Activated CD4-positive, alpha-beta T cell treated with anti-CD3 and anti-CD28 coated beads, Interleukin-2, amount 50 U/mL, for 4 hours (primary cell): ENCODE measurements at places on chromosomes 5 and 9.

DNA sequence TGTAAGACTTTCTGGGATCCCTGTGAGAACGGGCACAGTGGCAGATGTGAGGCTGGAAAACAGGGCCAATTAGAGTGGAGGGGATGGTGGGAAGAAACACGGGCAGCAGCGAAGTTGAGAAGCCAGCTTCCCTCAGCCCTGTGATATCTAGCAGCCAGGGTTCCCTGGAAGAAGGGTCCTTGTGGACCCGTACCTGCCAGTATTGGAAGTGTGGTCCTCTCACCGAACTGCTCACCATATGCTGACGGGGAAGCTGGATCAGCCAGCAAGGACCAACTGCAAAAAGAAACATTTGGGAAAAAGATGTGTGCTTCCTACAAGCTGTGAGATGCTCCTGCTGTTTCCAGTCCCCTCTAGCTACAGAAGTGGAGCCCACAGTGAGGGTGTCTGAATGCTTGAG is 13.6 kb downstream of the CKMT2 start:
- DNase-seq: no peak

DNA sequence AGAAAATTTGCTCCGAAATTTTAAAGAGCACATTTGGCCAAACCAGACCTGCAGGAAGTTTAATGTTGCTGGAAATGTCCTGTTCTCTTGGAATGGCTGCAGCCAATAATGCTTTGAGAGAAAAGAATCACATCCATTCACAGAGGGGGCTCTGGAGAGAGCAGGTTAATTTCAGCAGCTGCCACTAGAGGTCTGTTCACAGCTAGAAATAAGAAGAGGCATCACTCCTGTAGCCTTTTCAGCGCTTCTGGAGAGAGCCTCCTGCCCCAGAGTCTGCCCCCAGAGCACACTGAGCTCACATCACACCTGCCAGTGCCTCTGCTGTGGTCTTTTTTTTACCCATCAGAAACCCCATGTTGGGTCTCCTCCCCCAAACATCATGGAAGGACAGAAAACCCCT is 124.8 kb upstream of the RAD23B start:
- DNase-seq: no peak

GRCh38 chr5:58156973-58157701 is 302.7 kb downstream of the PLK2 start:
- no peak for DNase-seq

GRCh38 chr5:143986516-143987212 is 174.7 kb downstream of the HMHB1 start:
- DNase-seq: no peak

DNA sequence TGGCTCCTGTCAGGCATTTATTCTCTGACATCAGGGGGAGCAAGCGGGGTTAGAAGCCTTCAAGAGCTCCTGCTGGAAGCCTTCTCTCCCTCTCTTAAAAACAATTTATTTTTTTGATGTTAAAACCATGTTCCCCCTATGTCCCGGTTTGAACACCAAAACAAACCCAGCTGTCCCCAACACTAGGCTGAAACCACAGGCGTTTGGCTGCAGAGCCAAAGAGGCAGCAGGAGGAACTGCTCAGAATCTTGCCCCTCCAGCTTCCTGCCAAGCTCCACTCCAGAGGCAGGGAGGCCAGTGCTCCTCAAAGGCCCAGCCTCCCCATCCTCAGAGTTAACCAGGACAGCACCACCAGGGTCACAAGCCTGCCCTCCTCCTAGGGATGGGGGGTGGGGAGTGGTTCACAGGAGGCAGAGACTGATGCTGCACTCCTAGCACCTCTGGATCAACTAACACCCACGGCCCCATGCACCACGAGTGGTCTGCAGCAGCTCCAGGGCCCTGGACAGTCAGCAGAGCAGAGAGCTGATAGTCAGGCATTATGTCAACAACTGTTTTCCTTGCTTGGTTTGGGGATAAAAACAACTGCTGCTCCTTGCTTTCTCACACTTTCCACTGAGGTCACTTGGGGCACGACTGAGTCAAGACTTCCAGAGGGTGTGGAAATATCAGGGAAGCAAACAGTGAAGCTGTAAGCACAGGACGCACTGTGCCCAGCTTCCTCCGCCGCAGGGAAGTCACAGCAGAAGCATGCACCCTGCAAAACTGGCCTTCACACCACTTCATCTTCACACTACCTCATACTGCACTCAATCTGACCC is 96.5 kb upstream of the ADRA1B start:
- no peak for DNase-seq

- DNase-seq: no peak
Measured at GRCh38 chr9:69204849-69205248, 30.8 kb downstream of the TJP2 start.

DNA sequence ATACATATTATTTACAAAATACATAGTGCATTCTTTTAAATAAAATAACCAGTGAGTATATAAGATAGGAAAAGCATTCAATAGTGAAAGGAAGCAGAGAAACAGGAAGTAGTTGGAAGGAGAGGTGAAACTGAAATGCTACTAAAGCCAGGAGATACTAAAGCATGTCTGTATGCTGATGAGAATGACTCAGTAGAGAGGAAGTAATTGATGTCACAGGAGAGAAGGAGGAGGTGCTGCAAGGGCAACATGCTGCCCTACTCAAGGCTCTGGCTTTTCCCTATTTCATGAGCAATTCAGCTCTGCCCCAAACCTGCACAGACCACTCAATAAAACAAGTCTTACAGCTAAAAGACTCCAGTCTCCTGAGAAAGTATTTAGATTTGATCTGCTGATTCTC is 108.5 kb upstream of the TXNDC8 start:
- DNase-seq: no peak

DNA sequence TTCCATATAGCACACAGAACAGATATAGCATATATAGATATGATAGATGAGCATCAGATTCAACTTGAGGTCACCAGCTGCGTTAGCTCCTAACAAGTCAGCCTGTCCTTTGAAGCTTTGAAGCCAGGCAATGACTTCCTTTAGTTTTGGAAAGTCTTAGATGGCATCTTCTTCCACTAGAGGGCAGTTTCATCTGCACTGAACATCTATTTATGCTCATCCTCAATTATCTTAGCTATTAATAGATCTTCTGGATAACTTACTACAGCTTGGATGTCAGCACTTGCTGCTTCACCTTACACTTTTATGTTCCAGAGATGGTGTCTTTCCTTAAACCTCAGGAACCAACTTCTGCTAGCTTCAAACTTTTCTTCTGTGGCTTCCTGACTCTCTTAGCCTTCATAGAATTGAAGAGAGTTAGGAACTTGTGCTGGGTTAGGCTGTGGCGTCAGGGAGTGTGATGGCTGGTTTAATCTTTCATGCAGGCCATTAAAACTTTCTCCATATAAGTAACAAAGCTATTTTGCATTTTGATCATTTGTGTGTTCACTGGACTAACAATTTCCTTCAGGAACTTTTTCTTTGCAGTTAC is 1401.4 kb downstream of the EFNA5 start:
- DNase-seq: no peak

DNA sequence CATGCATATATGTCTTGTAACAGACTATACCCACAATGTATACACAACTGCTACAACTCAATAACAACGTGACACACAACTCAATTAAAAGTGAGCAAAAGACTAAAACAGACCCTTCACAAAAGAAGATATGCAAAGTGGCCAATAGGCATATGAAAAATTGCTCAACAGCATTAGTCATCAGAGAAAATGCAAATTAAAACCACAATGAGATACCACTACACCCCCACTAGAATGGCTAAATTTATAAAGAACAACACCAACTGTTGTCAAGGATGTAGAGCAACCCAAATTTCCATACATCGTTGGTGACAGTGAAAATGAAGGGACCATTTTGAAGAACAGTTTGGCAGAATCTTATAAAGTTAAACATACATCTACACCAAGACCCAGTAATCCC is 38.9 kb downstream of the GABRB2 start:
- DNase-seq: no peak

- DNase-seq: no peak
Measured at GRCh38 chr5:67971223-67971830, 244.2 kb upstream of the PIK3R1 start.

DNA sequence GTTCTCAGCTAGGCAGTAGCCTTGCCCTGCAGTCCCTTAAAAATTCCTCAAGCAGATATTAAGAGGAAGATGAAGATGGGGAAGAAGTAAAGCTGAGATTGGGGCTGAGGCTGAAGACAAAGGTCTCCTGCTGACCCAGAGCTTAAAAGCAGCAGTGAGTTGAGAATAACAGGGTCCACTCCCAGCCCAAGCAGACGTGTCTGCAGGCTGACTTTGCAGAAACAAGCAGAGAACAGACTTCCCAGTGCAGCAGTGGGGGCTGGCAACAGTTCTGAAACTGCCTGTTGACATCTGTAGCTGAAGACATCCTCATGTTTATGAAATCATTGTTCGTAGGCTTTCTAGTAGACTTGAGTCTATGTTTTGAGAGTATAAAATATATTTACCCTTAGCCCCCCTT is 1.1 kb downstream of the CTXN3 start:
- DNase-seq: no peak

- DNase-seq: no peak
Measured at GRCh38 chr9:137009938-137010732, 13.8 kb upstream of the CLIC3 start.

DNA sequence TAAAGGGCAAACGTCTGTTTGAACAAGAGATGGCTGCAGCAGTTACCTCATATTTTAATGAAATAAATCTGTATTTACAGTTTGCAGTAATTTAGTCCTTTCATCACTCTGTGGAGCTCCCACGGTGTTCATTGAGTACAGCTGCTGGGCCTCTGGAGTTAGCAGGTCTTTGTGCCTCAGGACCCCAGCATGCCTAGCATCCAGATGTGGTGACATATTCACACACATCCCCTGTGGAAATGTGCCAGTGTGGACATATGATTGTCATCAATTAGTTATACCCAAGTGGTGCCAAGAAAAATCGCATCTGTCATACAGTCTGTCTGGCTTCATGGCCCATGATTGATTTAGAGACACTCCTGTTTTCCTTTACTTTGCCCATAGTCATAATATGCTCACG is 77.3 kb downstream of the NNT start:
- DNase-seq: no peak

DNA sequence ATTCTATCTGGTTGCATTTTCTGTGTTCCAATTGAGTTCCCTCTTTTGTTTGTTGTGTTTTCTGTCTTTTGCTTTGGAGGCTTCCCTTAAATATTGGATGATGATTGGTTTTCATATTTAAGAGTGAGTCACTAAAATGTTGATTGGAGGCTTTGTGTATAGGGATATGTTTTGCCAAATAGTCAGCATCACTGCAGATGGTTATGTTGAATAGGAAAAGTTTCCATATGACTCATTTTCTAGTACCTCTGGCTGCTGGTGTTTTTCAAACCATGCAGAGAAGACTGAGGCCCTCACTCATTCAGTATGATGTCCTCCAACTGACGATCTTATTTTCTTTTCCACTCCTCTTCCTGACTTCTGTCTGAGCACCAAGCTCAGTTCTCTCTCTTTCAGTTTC is 1290.0 kb downstream of the EFNA5 start:
- DNase-seq: no peak
